CD8-positive, alpha-beta memory T cell (primary cell): ENCODE measurements at places on chromosomes 2 and 18. TPM values are rescaled to one million over a fixed set of nuclear protein-coding genes. Genes with fewer than 3 reads are reported as not detected.

DNA sequence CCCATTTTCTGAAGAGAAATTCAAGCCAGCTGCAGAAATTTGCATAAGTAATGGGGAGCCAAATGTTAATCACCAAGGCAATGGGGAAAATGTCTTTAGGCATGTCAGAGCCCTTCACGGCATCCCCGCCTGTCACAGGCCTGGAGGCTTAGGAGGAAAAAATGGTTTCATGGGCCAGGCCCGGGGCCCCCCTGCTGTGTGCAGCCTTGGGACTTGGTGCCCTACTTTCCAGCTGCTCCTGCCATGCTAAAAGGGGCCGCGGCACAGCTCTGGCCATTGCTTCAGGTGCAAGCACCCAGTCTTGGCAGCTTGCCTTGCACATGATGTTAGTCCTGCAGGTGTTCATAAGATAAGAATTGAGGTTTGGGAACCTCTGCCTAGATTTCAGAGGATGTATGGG lies 1235.7 kb downstream of the DPP10 start:
- no peaks in the 10 kb centered on the region for H3K36me3 ChIP-seq
- H3K27ac ChIP-seq = no peak overlapping the region
- no peak overlapping the region for H3K4me3 ChIP-seq
- H3K4me1 ChIP-seq = no peaks in the 10 kb centered on the region
- H3K27me3 ChIP-seq = no peaks in the 10 kb centered on the region

- H3K4me3 ChIP-seq = no peak overlapping the region
- no peak overlapping the region for H3K27ac ChIP-seq
- H3K4me1 ChIP-seq = no peaks in the 10 kb centered on the region
- no peaks in the 10 kb centered on the region for H3K27me3 ChIP-seq
Observed at GRCh38 chr2:216770050-216770449, 74.7 kb upstream of the IGFBP5 start.

DNA sequence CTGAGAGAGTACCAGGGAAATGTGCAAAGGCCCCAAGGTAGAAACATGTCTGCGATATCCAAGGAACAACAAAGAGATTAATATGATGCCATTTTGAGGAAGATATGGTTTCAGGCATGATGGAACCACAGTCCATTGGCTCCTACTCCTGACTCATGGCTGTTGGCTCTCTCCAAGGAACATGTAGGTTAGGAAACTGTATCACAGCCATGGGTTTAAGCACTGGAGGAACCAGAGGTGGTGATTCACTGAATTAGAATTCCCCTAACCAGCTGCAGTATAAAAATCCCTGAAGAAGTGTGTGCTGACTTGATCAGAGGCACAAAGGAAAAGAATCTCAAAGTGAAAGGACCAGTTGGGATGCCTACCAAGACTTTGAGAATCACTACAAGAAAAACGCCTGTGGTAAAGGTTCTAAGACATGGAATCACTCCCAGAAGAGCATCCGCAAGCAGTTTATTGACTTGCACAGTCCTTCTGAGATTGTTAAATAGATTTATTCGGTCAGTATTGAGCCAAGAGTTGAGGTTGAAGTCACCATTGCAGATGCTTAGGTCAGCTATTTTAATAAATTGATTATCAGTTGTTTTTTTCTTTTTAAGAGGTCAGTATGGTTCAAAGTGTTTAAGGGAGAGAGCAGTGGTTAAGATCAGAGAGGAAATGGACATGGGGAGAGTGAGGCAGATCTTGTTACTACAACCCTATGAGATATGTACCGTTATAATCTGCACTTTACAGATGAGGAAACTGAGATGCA lies 110.7 kb upstream of the OTX1 start:
- DNase-seq = no peak
- H3K27me3 ChIP-seq = no peaks in the 10 kb centered on the region
- no peak overlapping the region for H3K4me3 ChIP-seq

The ESPNL gene
- polyA plus RNA-seq = not detected

DNA sequence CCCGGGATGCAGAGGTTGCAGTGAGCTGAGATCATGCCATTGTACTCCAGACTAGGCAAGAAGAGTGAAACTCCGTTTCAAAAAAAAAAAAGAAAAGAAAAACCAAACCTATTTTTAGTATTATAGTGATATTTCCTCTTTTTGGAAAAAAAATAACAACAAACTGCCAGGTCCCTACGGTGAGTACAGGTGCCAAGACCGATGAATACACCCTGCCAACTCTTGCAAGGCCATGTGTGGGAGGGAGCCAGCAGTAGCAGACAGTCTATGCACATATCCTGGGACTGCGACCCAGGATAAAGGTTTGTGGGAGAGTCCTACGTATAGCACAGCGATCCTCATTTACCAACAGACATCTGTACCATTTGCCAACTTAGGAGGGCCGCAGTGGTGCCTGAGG lies 69.6 kb upstream of the DNMT3A start:
- no peak for DNase-seq
- H3K4me1 ChIP-seq = no peaks in the 10 kb centered on the region
- H3K36me3 ChIP-seq = no peaks in the 10 kb centered on the region
- H3K4me3 ChIP-seq = no peak overlapping the region

DNA sequence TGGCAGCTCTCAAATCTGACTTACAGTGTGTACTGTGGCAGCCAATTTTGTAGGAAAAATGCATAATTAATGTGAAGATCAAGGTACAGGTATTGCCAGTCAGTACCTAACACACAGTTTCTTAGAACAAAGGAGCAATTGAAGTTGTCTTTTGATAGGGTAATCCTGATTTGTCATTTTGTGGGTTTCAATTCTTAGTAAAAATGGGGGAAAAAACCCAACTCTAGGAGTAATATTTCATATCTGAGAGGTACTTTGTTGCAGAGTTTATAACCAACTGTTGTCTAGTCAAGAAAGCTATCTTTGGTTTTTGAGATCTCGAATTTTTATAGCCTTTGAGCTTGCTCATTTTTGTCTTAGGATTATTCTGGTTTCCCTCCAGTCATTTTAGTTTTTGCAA lies 16.1 kb downstream of the SPATS2L start:
- H3K36me3 ChIP-seq = no peaks in the 10 kb centered on the region
- DNase-seq = no peak
- no peak overlapping the region for H3K27ac ChIP-seq
- no peaks in the 10 kb centered on the region for H3K4me1 ChIP-seq
- H3K4me3 ChIP-seq = no peak overlapping the region

DNA sequence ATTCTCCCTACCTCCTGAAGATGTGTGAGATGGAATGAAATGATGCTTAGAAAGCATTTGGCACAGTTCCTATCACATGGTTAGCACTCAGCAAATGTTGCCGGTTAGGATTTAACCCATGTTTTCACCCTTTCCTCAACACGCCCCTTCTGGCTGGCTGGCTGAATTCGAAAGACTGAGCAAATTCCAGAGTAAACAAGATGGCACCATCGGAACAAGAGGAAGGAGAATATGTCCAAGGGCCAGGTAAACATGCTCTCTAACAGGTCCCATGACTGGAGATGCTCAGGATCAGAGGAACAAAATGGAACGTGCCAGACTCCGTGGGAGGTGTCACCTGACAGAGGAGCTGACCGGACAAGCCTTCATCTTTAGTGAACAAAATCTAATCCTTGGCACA lies 145.6 kb downstream of the ANKRD44 start:
- H3K4me1 ChIP-seq = peaks cover 87% of the 10 kb centered on the region
- no peaks in the 10 kb centered on the region for H3K27me3 ChIP-seq
- H3K27ac ChIP-seq = no peak overlapping the region
- no peaks in the 10 kb centered on the region for H3K36me3 ChIP-seq
- no peak overlapping the region for H3K4me3 ChIP-seq

GRCh38 chr2:26807788-26808460 lies 22.1 kb downstream of the CENPA start:
- H3K4me1 ChIP-seq = peaks cover 21% of the 10 kb centered on the region
- H3K4me3 ChIP-seq = no peak overlapping the region
- H3K27ac ChIP-seq = no peak overlapping the region
- DNase-seq = no peak
- no peaks in the 10 kb centered on the region for H3K27me3 ChIP-seq

The RAB17 gene
- not detected for polyA plus RNA-seq

DNA sequence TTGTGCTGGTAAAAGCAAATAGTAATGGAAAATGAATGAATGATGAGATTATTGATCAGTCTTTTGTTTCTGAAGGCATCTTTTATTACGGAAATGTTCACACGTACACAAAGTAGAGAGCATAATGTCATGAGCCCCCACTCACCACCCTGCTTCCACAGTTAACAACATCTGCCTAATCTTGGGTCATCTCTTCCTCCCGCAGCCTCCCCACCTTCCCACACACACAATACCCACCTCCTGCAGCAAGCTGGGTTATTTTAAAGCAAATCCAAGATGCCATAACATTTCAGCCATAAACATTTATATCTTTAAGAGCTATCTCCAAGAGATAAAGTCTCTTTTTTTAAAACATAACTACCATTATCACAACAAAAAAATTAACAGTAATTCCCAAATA lies 36.3 kb downstream of the CYP27C1 start:
- no peaks in the 10 kb centered on the region for H3K36me3 ChIP-seq
- H3K4me1 ChIP-seq = no peaks in the 10 kb centered on the region
- DNase-seq = no peak
- no peak overlapping the region for H3K4me3 ChIP-seq
- no peak overlapping the region for H3K27ac ChIP-seq

The TUBA3D gene
- polyA plus RNA-seq = 0.14 TPM

The FAM237A gene
- not detected for polyA plus RNA-seq

DNA sequence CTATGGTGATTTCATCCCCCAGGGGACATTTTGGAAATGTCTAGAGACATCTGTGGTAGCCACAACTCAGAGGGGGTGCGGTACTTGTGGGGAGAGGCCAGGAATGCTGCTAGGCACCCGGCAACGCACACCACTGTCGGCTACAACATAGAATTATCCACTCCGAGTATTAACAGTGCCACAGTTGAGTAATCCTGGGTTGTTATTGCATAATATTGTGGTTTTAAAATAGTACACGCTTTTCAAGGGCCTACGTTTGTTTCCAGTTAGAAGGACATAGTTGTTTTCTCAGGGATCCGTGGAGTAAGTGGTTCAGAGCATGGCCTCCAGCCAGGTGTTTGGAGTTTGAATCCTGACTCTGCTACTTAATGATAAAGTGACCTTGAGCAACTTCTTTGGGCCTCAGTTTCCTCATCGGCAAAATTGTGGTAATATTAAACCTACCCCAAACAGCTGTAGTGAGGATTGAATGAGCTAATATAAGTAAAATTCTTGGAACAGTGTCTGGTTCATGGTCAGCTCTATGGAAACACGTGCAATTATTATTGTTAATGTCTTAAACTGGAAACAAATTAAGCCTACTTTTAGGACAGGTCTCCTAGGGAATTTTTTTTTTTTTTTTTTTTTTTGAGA lies 24.5 kb downstream of the CYP27A1 start:
- no peak for DNase-seq
- H3K36me3 ChIP-seq = no peaks in the 10 kb centered on the region
- H3K27ac ChIP-seq = no peak overlapping the region
- H3K4me1 ChIP-seq = peaks cover 12% of the 10 kb centered on the region
- peaks cover 4% of the 10 kb centered on the region for H3K27me3 ChIP-seq
- H3K4me3 ChIP-seq = no peak overlapping the region

The GBX2 gene
- not detected for polyA plus RNA-seq

DNA sequence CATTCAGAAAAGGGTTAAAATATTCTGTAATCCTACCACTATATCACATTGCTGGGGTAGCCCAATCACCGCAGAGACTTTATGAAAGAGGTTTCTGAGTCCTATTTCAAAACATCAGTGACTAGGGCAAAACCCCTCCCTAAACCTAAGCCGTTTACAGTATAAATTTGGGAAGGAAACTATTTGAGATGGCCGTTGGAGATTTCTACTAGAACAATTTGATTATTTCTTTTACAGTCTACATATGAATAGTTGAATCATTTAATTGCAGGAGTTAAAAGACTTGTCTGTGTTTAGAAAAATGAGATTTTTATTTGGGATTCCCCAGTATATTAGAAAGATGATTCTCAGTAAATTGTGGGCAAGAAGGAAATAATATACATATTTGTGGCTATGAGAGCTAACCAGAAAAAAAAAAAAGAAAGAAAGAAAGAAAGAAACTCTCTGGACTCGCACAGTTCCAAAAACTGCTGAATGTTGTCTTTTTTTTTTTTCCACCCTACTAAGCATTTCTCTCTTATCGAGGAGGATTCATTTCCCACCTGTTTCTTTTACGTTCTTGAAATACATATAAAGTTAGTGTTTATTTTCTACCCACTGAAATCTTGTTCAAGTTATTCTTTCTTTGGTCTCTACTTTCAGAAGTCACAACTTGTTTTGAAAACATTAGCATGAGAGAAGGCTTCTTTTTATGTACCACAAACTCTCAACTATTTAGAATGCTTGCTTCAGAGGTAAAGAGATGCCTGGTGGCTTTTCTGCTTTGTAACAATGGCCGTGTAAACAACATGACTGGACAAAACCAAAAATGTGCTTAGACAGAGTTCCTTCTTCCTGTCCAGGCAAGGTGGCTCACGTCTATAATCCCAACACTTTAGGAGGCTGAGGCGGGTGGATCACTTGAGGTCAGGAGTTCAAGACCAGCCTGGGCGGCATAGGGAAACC lies 65.9 kb downstream of the BCL2 start:
- H3K4me3 ChIP-seq = no peak overlapping the region
- H3K27ac ChIP-seq = no peak overlapping the region
- peaks cover 33% of the 10 kb centered on the region for H3K4me1 ChIP-seq

The KLHL30 gene
- polyA plus RNA-seq = not detected

GRCh38 chr18:26127786-26128185 lies 5.9 kb upstream of the PSMA8 start:
- no peaks in the 10 kb centered on the region for H3K4me1 ChIP-seq
- H3K27me3 ChIP-seq = no peaks in the 10 kb centered on the region
- H3K27ac ChIP-seq = no peak overlapping the region
- no peak for DNase-seq
- no peaks in the 10 kb centered on the region for H3K36me3 ChIP-seq
- no peak overlapping the region for H3K4me3 ChIP-seq

GRCh38 chr2:64881037-64881492 lies 108.1 kb upstream of the SLC1A4 start:
- no peak overlapping the region for H3K4me3 ChIP-seq
- H3K36me3 ChIP-seq = no peaks in the 10 kb centered on the region
- no peaks in the 10 kb centered on the region for H3K27me3 ChIP-seq
- no peak for DNase-seq
- H3K27ac ChIP-seq = no peak overlapping the region

- no peak for DNase-seq
- no peaks in the 10 kb centered on the region for H3K36me3 ChIP-seq
- H3K27me3 ChIP-seq = no peaks in the 10 kb centered on the region
Observed at GRCh38 chr2:202989749-202990148, 24.9 kb upstream of the NBEAL1 start.

DNA sequence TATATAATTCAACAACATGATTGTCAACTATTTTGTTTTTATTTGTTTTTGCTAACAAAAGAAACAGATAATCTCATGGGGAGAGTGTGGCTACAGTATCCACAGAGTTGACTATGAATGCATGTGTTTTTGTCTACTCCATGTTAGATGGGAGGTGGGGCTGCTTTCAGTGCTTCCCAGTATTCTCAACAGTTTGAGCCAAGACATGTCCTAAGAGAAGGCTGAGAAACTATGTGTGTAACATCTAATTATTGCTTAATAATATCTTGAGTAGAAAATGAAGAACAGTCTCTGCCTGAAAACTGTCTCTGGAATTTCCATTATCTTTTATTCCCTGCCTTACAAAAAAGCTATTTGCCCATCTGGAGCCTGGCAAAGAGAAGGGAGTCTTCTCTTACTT lies 178.8 kb upstream of the MMADHC start:
- no peak overlapping the region for H3K4me3 ChIP-seq
- H3K27ac ChIP-seq = no peak overlapping the region
- H3K36me3 ChIP-seq = no peaks in the 10 kb centered on the region
- H3K4me1 ChIP-seq = no peaks in the 10 kb centered on the region
- no peaks in the 10 kb centered on the region for H3K27me3 ChIP-seq
- DNase-seq = no peak

GRCh38 chr2:78941751-78942150 lies 83.8 kb upstream of the REG3G start:
- H3K27me3 ChIP-seq = no peaks in the 10 kb centered on the region
- no peaks in the 10 kb centered on the region for H3K36me3 ChIP-seq
- H3K4me3 ChIP-seq = no peak overlapping the region
